ENCODE measurements at places on chromosomes 5 and 9.

DNA sequence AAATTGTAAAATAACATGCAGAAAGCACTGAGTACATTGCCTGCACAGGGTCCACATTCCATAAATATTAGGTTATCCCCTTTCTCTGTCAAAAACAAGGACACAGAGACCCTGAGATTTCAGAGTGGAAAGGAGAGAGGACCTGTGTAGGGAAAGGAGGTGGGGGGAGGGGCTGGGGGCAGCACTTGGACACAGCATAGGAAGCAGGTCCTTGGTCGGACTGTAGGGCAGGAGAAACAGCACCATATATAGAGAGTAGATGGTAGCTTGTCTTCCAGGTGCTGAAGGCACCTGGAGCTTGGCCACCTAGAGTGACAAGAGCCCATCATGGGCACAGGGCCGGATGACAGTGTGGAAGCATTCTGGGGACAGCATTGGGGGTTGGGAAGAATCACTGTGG is 2.4 kb downstream of the TPM2 start:
- DNase-seq = no peak

GRCh38 chr5:157649101-157649500 is 3.1 kb downstream of the SOX30 start:
- no peak for DNase-seq

GRCh38 chr9:99896119-99896518 is 10.3 kb upstream of the STX17 start:
- no peak for DNase-seq

DNA sequence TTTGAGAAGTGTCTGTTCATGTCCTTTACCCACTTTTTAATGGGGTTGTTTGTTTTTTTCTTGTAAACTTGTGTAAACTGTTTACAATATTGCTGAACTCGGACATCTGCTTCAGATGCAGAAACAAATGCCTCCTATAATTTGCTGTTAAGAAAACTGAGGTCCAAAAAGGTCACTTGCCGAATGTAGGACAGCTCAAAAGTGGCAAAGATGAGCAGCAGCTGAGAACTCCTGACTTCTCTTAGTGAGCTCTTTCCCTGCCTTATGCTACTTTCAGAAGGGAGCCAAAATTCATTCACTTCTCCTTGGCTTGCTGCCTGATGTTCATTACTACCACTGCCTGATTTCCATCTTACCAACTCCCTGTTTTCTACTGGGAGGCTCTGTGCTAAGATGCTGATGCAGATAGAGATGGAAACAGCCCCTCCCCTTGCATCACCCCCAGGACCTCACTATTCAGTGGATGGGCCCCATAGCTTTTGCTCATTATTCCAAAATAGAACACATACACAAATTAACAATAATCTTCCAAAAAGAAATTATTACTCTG is 60.1 kb downstream of the SEMA6A start:
- no peak for DNase-seq

- DNase-seq = no peak
These were observed 25.5 kb downstream of the HMGCR start for GRCh38 chr5:75362474-75362975.

GRCh38 chr5:133682451-133682850 is 70.1 kb upstream of the FSTL4 start:
- no peak for DNase-seq
